ENCODE measurements at places on chromosomes 6 and 20.

GRCh38 chr6:129536271-129536670 lies 173.7 kb downstream of the ARHGAP18 start:
- no peak for DNase-seq

GRCh38 chr6:11092668-11093375 lies 812 bp upstream of the SMIM13 start:
- no peak for DNase-seq

DNA sequence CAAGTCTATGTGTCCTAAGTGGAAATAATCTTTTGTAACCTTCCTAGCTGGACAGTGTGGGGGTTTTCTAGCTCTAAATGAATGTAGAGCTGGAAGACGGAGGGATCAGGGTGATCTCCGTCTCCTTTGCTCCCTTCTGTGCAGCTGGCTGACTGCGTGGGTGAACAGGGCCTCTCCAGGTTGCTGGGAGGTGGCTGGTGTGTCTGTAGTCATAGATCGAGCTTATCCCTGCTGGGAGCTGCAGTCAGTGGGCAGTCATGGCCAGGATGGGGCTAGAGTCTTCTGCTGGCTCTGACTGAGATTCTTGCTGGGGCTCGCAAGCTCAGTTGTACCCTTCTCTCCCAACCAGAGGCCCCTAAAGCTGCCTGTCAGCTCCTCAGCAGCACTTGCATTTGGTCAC lies 6.4 kb downstream of the SEC23B start:
- no peak for DNase-seq

- DNase-seq = no peak
Observed at GRCh38 chr6:9398071-9398766, 962.9 kb upstream of the SLC35B3 start.

Data from SK-MEL-5 (cell line).